Stimulated activated CD4-positive, alpha-beta T cell treated with anti-CD3 and anti-CD28 coated beads, Interleukin-1b, Interleukin-23, amount 100 ng/mL, for 4 hours (primary cell): ENCODE measurements at places on chromosomes 5 and 9.

DNA sequence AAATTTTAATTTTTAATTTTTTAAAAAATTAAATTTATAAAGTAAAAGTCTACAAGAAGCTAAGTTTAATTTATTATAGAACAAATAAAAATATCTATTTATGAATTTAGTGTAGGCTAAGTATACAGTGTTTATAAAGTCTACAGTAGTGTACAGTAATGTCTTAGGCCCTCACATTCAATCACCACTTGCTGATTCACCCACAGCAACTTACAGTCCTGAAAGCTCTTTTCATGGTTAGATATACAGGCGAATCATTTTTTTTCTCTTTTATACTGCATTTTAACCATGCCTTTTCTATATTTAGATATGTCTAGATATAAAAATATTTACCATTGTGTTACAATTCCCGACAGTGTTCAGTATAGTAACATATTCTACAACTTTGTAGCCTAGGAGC, 55.9 kb downstream of the PCSK1 start:
- DNase-seq = no peak

GRCh38 chr9:69633716-69634115, 38.5 kb downstream of the APBA1 start:
- DNase-seq = no peak

DNA sequence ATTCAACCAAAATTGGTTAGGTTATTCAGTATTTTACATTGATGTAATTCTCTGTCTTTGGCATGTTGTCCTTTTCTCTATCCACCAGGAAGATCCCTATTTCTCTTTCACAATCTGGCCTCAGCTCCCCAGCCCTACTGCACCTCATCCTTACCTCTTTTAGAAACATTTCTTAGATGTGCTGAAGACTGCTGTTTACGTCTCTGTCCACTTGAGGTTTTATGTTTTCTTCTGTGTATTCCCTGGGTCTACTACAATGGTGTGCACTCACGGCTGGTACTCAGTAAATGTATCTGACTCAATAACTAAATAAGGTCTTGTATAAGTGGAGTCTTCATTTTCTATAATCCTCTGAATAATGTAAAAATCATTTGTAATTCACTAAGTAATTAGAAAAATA, 822.7 kb downstream of the DTWD2 start:
- no peak for DNase-seq

- DNase-seq = no peak
These were observed 123.9 kb upstream of the C6 start for GRCh38 chr5:41337216-41337615.

DNA sequence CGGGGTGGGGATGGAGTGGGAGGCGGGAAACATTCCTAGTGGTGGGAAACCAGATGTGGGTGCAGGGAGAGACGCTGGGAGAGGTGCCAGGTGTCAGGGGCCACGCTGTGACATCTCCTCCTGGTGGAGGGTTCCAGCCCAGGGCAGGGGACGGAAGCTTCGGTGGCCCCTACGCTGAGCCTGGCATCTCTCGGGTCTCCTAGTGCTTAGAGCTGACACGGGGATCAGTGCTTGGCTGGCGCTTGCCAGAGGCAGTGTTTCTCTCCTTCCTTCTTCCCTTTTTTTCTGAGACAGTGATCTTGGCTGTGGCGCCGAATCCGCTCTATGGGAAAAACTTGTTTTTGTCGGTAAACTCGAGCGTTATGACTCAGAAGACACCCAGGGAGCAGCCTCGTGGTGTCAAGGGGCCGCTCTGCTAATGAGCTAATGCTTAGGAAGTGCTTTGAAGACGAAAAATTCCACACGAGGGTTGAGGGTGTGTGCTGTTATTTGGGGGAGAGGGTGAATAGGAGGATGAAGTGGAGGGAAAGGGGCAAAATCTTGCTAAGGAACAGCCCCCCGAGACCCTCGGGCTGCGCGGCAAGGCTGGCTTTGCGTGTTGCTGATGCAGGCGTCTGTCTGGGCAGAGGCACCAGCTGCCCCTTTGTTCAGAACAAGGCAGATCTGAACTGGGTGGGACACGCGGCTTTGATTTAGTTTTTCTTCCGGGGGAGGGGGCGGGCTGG, 20.4 kb upstream of the IER5L start:
- DNase-seq = no peak

DNA sequence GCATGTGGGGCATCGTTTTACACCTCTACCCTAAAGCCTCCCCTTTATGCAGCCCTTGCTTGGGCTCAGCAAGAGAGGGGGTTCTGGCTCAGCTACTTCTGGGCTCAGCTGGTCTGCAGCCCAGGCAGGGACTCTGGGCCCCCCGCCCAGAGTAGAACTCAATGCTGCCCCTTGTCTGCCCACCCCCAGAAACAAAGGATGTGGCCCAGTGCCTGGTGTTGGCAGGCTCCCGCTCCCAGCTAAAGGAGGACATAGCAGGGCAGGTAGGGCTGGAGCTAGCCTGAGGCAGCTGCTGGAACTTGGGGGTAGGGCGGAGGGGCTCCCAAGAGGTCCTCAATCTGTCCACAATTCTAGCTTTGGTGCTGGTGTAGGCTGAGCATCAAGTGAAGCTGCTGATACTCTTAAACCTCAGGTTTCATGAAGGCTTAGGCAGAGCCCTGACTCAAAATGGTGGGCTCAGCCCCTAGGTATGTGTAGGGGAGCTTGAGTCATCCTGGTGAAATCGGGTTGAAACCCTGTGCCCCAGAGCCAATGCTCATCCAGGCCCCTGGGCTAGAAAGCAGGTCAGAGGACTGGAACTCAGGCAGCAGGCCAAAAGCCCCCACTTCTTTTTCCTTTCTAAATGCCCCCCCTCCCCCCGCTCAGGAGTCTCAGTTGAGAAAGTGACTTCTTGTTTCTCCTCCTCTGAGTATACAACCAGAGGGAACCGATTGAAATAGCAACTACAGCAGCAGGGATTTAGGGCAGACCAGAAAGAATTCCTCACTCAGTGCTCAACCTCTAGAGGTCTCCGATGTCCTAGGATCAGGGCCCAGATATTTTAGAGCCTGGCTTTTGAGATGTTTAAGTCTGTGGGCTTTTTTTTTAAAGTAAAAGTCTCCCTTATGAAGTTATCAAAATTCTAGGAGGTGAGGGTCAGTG, 11.4 kb downstream of the PSD2 start:
- no peak for DNase-seq

GRCh38 chr9:1210954-1211353, 160.8 kb downstream of the DMRT2 start:
- no peak for DNase-seq

- DNase-seq = no peak
These were observed 35.4 kb downstream of the SNX30 start for GRCh38 chr9:112785986-112786385.

- no peak for DNase-seq
These were observed 206.9 kb downstream of the COX7C start for GRCh38 chr5:86824637-86825036.

- DNase-seq = no peak
These were observed 85.3 kb upstream of the ADRB2 start for GRCh38 chr5:148740966-148741742.

- DNase-seq = no peak
These were observed 2.0 kb upstream of the GARNL3 start for GRCh38 chr9:127262602-127263001.

DNA sequence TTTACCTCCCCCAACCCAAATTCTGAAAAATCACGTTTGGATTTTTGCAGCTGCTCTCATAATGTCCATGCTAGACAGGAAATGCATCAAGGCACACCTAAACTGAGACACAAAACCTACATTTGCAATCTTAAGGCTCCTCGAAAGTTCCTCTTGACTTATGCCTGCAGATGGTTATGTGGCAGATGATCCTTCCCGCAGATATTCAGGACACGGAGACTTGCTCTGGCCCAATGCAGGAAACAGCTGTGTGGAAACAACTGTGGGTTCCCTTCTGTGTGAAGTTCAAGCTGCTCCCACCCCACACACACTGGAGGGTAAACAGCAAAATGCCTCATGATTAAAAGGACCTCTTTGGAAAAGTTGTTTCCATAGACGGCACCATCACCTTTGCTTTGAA, 253.8 kb downstream of the EBF1 start:
- no peak for DNase-seq

- DNase-seq = no peak
These were observed 103.5 kb downstream of the ANGPTL2 start for GRCh38 chr9:127018935-127019334.

DNA sequence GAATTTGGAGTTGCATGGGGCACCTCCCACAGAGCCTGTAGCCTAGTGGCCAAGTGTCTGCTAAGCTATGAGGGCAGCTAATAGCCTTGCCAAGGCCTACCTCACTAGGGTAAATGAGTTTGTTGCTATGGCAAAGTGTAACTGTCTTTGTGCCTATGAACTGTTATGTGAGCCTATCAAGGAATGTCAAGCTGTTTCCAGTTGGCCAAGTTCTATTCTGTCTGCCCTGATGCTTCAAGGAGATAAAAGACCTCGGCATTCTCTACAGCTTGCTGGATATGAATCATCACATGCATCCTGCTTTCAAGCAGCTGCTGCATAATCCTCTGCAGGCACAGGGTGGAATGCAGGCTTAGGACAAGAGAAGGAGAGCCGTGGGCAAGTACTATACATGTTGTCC, 69.8 kb upstream of the CCDC112 start:
- DNase-seq = no peak

DNA sequence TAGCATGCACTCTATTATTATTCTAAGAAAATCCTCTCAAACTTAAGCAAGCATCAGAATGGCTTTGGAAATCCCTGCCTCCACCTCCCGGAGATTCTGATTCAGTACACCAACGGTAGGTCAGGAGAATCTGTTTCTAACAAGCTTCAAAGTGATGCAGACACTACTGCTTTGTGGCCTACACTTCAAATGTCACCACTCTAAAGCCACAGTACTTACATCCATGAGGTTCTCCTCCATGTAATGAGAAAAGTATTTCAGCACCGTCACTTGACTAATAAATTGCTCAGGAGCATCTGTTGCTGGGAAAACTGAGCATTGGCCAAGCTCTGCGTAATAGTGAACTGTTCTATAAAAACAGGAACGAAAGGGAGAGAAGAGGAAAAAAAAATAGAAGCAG, 4.8 kb downstream of the PLK2 start:
- no peak for DNase-seq

DNA sequence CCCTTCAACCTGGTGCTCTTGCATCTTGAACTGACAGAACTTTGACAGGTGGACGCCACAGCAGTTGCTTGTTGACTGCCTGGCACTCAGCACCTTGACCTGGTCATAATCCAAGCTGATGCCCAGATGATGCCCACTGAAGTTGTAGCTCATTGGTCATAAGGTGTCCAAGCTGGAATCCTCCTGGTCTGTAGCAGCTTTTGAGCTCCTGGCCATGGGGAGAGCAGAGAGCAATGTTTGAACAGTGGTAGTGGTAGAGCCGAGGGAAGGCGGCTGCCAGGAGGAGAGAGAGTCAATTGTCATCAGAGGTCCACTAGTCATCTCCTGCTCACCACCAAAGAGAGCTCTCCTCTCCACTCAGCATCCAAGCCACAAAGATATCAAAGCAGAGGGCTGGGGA, 23.3 kb downstream of the CSF2 start:
- no peak for DNase-seq

- no peak for DNase-seq
These were observed 4.3 kb downstream of the MTRR start for GRCh38 chr5:7873216-7873615.

DNA sequence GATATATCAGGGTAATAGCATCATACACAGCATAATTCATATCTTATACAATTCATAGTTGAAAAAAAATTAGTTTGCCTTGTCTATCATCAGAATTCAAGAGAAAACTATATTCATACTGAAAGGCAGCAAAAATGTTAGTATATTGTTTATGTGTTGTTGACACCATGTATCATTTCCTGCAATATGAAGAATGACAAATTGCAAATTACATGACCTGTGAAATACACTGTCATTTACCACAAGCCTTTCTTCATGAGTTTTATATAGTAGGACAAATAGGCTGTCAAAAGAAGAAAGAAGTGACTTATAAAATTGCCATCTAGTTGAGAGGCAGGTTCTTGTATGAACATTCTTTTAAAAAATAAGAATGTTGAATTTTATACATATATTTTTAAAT, 1136.3 kb upstream of the CDH9 start:
- DNase-seq = no peak

DNA sequence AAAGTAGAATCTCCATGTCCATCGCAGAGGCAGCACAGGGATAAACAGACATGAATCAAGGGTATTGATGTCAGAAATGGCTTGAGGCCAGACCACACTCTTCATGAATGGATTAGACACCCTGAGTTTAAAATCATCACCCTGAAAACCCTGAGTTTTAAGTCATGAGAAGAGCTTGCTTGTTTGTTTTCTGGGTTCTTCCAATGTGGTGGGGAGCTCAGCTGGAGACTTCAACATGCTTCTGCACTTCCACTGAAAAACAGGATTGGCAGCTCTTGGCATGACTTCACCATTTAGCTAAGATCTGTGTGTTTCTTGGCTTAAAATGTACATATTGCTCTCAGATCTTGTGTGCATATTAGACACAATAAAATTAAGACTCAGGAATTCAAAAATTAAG, 9.8 kb downstream of the GCNT4 start:
- no peak for DNase-seq

DNA sequence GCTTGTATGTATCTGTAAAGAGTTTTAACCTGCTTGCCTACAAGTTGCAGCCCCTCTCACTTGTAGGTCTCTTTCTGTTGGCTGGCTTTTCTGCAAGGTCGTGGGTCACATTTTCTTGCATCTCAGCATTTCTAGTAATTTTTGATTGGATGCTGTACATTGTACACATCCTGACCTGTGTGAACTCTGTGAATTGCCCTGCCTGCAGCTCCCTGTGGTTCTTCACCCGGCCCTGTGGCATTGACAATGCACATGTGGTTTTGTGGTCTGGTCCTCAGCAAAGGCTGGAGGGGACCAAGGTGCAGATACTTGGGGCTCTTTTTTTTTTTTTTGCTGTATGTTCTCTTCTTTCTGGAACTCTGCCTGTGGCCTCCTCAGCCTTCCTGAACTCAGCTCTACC, 53.6 kb downstream of the WNK2 start:
- DNase-seq = no peak

DNA sequence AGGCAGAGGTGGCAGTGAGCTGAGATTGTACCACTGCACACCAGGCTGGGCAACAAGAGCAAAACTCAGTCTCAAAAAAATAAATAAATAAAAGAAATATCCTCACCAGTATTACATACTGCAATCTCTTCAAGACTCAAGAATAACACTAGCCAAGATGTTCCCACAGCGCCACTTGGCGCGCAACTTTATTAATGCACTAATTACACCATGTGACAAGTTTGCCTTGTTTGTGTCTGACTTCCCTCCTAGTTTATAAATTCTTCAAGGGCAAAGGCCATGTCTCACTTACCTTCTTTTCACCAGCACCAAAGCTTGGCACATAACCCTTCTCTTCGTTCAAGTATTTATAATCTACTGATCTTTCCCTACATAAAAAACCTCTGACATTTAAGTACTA, 4.8 kb downstream of the SKP1 start:
- no peak for DNase-seq

- DNase-seq = no peak
These were observed 94.9 kb downstream of the TLE1 start for GRCh38 chr9:81594415-81594814.

DNA sequence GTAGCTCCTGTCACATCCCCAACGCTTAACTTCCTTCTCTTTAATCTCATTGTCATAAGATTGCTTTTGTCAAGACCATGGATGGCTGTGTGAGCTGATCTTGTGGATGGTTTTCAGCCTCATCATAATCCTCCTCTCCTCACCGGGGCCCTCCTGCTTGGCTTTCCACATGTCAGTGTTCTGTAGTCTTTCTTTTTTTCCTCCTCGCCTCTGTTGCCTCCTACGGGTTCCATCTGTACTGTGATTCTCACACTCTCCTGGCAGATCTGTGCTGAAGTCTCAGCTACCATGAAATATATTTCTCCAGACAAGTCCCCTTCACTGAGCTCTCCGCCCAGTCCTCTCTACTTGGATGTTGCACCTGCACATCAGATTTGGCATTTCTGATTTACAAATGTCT, 34.9 kb upstream of the FAM120AOS start:
- no peak for DNase-seq

- no peak for DNase-seq
These were observed 380.1 kb downstream of the CTNND2 start for GRCh38 chr5:11524188-11524587.
